GM23338 (cell line): ENCODE measurements at places on chromosomes 3 and 15.

- DNase-seq = no peak
These were observed 89.9 kb downstream of the LRTM1 start for GRCh38 chr3:54837964-54838363.

DNA sequence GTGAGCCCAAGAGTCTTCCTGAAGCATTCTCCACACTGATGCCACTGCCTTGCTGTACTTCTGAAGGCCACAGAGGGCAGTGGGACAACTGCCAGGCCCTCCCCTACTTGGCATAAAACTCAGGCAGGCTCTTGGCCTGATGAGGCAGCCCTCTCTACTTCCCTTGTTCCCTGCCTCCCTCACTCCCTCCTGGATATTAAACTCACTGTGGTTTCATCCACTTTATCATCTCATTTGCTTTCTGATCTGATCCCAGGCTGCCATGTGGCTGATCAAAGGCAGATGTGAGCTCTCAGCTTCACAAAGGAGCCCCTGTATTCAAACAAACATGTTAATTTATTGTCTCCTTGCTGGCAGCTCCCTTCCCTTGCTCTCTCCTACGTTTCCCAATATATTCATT, 533.5 kb downstream of the IGSF11 start:
- peak; percentile 69 for DNase-seq

- no peak for DNase-seq
These were observed 296.2 kb downstream of the NEK10 start for GRCh38 chr3:27072810-27073651.

DNA sequence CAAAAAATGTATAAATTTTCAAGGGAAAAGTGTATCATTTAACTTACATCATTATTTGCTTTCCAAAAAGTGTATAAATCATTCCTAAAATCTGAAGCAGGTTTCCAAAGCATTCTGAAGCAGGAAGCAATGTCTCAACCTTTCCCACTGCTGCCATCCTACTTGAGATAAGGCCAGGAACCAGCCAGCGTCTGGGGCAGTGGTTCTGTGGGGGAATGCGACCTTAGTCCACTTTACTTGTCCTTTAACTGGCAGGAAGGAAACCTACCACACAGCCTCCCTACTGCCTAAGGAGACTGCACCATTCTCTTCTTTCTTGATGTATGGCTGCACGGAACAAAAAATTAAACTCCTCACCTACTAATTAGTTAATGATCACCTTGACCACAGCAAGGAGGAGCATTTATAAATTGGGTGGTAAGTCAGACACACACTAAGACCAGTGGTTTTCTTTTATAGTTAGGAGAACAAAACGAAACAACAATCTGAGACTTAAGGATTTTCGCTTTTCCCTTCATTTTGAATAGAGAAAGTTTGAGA, 3.7 kb downstream of the SORD start:
- DNase-seq = no peak

- no peak for DNase-seq
These were observed 44.8 kb downstream of the FILIP1L start for GRCh38 chr3:100069472-100069871.

GRCh38 chr3:149273096-149273751, 51.6 kb upstream of the CP start:
- peak; percentile 93 for DNase-seq

DNA sequence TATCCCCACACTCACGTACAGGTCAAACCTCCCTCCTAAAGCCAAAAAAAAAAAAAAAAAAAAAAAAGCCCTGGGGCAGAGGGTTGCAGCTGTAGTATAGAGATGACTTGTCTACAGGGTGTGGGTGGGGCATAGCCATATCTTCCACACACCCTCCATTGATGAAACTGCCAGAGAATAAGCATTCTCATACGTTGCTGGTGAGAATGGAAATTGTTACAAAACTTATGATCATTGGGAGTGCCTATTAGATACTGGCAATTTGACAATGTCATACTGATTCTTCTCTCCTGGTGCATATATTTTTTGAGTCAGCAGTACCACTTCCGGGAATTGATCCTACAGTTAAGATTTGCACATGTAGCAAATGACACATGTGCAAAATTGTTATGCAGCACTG, 11.0 kb upstream of the CTNNB1 start:
- no peak for DNase-seq

- no peak for DNase-seq
These were observed 96.0 kb upstream of the PHLDB2 start for GRCh38 chr3:111763001-111763471.

DNA sequence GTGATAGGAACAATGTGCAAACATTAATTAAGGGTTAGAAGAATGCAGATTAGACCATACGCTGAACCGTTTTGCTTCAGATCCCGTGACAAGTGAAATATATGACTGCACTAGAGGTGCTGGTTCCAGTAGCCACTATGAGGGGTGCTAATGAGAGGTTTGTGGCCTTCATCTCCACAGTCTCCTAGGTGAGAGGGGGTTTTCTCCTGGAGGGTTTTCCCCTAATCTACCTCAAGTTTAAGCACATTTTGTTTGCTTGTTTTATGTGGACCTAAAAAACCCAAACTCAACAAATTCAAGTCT, 13.7 kb upstream of the SHF start:
- no peak for DNase-seq

DNA sequence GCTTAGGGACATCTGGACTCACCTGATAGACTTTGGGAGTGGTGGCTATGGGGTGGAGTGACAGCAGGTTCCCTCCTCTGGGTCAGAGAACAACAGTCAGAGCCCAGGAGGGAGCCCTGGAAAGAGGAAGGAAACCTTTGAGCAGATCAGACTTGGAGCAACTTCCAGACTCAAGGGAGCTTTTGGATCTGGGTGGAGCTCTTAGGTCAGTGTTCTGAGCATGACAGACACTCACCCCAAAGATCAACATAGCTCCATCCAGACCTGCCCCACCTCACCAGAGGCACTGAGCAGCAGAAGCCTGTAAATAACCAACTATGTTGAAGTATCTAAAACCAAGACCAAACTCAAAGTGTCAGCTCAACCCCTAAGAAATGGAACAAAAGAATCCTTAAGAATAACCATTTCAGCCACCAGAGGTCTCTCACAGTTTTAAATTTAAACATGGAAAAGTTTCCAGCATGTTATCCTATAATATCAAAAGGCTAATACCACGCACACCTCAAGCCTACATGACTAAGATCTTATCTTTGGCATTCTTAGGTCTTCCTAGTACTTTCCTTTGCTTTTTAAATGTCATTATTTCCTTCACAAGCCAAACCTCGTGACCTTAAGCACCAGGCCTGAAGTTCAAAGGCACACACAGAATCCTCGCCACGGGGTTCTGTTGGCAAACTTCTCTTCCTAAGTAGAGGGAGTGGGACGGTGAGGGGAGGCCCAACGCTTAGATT, 56.4 kb downstream of the UMPS start:
- DNase-seq = no peak

GRCh38 chr3:16865335-16865734, 19.4 kb upstream of the PLCL2 start:
- DNase-seq = no peak

- no peak for DNase-seq
These were observed 40.1 kb downstream of the C2CD4B start for GRCh38 chr15:62124973-62125303.
